WTC11 (cell line): ENCODE measurements at places on chromosomes 11 and 22. TPM values are rescaled to one million over a fixed set of nuclear protein-coding genes. Genes with fewer than 3 reads are reported as not detected.
A peak's percentile ranks its signal among the peaks of the same experiment; 100 is the strongest.

GRCh38 chr11:34972892-34973291 is 56.5 kb downstream of the PDHX start:
- DNase-seq: no peak

The GGT1 gene
- total RNA-seq: 33.7 to 41.3 TPM (median 38.8 TPM) in 3 replicates

DNA sequence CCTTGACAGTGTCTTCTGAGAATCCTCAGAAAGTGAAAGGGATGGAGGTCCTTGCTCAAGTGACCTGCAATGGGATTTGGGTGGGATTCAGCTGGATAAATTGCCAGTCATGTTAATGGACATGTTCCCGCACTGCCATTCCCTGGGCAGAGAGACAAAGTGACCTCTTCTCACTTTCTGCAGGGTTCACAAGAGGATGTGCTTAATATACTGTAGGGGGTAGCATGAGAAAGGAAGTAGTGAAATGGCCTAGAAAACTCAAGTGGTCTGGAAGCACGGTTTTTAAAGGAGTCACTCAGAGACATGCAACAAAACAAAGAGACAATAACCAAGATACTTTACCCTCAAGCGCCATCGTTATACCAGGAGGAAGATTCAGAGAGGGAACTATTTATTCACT is 70.2 kb downstream of the NELL1 start:
- no peak for DNase-seq

DNA sequence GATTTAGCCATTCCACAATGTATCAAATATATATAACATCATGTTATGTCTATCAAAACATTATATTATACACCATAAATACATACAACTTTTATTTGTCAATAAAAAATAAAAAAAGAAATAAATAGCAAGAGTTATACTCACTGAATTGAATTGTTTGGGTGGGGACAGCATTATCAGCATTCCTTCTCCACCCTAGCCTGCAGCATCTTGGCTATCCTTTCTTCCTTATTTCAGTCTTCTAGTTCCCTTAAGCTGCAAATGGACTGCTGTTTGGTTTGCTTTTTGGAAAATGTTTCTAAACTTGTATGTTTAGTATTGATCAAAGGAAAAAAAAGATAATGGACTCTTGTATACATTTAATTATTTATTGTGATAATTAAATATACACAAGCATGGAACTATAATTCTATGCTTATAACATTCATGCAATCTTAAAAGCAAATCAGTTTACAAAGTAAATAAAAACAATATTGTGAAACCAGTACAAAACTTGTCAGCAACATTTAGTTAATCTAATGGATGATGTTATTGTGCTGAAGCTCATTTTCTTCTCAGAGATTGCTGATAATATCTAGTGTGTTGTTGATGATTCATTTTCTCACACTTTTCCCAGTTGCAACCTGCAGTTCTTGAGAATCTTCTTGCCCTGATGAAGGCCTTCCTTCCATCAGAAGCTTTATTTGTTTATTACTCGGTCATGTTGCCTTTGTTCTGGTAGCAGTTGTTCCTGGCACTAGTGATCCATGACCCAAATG is 5.0 kb downstream of the ARHGAP42 start:
- no peak for DNase-seq

The RGL4 gene
- total RNA-seq: 0.05 TPM in 1 of 3 replicates, not detected in the others

DNA sequence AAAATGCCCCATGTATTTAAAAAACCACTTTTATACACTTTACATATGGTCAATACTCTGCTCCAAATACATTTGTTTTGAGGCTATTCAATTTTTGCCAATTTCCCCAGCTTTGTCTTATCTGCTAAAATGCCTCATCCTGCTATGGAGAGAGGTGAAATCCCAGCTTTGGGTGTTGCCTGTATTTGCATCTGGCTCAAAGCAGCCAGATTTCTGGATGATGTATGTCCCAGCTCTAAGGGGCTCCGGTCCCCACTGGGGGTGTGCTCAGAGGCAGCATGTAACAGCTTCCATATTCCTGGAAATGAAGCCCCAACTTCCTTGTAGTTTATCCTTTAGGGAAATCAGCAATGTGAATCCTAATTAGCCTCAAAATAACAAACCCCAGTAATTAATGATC is 59.5 kb downstream of the WT1 start:
- no peak for DNase-seq

The TNNT3 gene
- total RNA-seq: not detected in 3 replicates

- no peak for DNase-seq
These were observed 4.5 kb downstream of the TMPRSS4 start for GRCh38 chr11:118081241-118081958.

The SMTNL1 gene
- 0.26 to 0.39 TPM (median 0.34 TPM) in 3 replicates for total RNA-seq

GRCh38 chr11:13126430-13126829 is 117.3 kb downstream of the RASSF10 start:
- no peak for DNase-seq

DNA sequence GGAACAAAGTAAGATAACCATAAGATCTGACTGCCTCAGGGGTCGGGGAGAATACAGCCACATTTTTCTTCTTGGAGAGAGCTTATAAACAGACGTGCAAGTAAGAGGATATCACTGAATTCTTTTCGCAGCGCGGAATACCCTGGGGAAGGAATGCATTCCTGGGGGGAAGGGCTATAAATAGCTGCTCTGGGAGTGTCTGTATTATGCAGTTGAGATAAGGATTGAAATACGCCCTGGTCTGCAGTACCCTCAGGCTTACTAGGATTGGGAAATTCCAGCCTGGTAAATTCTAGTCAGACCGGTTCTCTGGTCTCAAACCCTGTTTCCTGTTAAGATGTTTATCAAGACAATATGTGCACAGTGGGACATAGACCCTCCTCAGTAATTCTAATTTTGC is 1491.7 kb upstream of the RAG2 start:
- no peak for DNase-seq

- peak; percentile 52 for DNase-seq
These were observed 3.7 kb downstream of the ALX4 start for GRCh38 chr11:44306052-44306917.

DNA sequence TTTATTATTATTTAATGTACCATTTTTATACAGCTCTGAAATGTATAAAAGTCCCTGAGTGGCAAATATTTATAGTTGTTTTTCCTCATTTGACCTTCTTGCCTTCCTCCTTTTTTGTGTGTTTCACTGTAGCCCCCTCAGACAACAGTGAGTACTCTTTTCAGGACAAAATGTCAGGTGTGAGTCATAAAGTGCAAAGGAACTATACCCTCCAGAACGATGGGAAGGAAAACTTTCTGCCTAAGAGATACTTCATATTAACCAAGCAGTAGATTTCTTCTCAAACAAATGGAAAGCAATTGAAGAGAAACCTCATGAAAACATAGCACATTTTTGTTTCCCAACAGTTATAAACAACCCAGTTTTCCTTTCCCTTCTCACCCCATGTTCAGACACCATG is 16.1 kb upstream of the MS4A7 start:
- DNase-seq: no peak

DNA sequence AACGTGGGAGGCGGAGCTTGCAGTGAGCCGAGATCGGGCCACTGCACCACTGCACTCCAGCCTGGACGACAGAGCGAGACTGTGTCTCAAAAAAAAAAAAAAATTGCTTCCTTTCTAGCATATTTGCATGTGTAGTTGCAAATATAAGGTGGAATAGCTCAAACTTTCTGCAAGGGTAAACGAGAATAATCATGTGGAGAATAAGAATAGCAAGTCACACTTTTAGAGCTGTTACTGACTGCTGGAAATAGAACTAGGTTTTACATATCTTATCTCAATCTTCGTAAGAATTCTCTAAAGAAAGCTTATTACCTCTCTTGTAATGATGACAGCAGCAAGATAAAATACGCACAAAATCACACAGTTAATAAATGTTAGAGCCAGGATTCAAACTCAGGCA is 1.6 kb downstream of the L3MBTL2 start:
- no peak for DNase-seq

GRCh38 chr11:33716243-33716642 is 15.6 kb upstream of the C11orf91 start:
- no peak for DNase-seq

DNA sequence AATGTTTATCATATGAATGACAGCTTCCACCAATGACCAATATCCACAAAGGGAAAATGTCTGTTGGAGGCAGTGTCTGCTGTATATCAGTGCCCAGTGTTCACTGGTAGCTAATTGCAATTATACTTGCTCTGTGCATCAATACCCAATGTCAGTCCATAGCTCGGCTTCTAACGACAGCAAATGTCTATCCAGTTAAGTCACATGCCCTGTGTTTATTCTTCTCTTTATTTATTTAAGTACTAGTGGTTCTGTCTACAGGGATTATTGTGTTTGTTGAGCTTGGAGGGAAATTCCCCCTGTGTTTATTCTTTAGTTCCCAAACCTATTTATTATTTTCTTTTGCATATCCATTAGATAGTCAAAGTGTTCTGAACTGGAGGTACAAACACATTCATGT is 18.6 kb downstream of the TSKU start:
- no peak for DNase-seq

GRCh38 chr11:17153757-17154156 is 54.0 kb downstream of the PIK3C2A start:
- DNase-seq: no peak

- no peak for DNase-seq
These were observed 55.9 kb downstream of the ENDOD1 start for GRCh38 chr11:95145430-95146060.

DNA sequence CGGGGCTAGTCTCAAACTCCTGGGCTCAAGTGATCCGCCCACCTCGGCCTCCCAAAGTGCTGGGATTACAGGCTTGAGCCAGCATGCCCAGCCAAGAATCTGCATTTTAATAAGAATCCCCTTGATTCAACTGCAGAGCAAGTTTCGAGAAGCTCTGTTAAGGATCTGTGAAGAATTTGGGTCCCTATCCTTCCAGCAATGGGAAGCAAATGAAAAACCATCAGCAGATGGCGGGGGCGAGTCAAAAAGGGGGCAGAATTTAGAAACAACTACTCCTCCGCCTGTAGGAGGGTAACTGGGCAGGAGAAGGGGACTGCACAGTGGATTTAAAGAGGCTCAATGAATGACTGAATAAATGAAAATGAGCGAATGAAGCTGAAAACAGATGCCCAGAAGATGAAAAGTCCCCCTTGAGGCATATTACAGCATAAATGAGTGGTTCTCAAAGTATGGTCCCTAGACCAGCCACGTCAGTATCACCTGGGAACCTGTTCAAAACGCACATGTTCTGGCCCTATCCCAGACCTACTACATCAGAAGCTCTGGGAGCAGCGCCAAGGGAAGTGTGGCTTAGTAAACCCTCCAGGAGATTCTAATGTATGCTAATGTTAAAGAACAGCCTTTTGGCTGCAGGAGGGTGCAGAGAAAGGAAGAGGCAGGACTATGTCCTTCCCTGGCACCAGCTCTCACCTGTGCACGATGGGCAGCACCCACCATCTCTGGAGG is 15.0 kb downstream of the VWCE start:
- no peak for DNase-seq
